ENCODE measurements at places on chromosomes 2 and 18.

- no peak for DNase-seq
Measured at GRCh38 chr18:62611453-62612288, 88.8 kb downstream of the ZCCHC2 start.

- no peak for DNase-seq
Measured at GRCh38 chr18:7754258-7754657, 187.1 kb downstream of the PTPRM start.

DNA sequence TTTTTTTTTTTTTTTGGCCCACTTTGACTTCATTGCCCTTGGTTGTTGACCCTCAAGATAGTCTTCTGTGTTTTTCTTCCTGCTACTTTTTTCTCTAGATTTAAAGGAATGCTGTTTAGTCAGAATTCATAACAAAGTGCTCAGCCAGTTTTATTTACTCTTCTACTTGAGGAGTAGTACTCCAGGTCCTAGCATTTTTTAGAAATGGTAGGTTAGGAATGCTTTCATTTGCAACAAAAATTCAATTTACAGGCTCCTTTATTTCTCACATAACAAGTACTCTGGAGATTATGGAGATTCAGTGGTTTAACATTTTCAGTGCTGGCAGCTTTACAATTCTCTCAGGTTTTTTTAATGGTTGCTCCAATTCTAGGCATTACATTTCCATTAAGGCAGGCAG lies 58.2 kb downstream of the KIAA1328 start:
- no peak for DNase-seq

- no peak for DNase-seq
Measured at GRCh38 chr2:28613186-28613585, 117.3 kb downstream of the PLB1 start.

DNA sequence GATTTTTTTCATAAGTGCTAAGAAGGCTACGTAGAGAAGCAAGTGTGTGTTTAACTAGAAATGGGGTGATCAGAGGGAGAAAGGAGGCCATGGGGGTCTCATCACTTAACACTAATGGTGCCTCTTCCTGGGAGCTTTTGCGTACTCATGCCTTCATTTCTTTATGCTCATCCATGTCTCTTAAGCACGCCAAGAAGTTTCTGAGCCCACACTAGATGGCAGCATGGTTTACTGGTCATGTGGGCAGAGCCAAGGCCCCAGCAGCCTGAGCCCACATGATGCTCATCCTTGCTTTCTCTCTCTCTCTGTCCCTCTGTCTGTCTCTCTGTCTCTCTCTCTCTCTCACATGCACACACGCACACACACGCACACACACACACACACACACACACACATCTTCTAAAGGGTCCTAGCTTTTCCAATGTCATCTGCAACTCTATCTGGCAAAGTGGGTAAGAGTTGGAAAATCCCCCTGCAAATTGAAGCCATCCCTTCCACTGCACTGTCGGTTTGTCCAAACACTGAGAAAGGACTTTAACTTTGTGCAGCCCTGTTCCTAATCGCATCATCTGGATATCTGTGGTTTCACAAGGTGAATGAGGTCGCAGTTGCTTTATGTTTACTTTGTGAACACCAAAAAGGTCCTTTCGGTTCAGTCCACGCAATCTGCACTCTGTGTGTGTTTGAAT lies 137.1 kb upstream of the CCDC68 start:
- no peak for DNase-seq

GRCh38 chr2:219446101-219446504 lies 11.5 kb downstream of the SPEG start:
- DNase-seq, result no peak

DNA sequence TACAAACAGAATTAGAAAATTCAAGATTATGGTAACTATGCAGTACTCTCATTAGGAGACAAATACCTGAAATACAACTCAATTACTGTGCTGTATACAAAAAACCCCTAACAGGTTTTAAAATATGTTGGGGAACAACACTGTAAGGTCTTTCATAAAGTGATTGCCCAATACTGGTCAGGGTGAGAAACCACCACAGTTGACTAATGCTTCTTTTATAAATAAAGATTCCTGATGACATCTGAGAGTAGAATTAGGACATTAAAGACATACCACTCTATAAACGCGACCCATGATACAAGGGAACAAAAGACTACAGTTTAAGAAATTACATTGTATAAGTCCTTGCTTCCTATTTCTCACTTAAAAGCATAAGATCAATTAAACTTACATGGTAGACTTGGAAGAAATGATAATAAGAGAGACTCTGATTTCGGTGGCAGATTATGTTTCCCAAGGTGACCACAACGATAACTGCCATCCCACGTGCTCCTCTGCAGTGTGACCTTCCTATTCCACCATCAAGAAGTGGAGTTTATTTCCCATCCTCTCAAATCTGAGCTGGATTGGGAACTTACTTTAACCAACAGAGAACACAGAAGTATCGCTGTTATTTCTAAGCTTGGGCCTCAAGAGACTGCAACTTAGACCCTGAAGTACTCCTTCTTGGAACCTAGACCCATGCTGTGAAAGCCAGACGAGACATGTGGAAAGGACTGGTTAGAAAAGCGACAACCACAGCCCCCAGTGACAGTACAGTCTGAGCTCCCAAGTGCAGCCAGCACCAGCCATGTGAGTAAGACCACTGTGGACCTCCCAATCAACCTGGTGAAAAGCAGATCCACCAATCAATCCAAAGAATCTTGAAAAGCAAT lies 52.3 kb downstream of the ZNF521 start:
- no peak for DNase-seq

DNA sequence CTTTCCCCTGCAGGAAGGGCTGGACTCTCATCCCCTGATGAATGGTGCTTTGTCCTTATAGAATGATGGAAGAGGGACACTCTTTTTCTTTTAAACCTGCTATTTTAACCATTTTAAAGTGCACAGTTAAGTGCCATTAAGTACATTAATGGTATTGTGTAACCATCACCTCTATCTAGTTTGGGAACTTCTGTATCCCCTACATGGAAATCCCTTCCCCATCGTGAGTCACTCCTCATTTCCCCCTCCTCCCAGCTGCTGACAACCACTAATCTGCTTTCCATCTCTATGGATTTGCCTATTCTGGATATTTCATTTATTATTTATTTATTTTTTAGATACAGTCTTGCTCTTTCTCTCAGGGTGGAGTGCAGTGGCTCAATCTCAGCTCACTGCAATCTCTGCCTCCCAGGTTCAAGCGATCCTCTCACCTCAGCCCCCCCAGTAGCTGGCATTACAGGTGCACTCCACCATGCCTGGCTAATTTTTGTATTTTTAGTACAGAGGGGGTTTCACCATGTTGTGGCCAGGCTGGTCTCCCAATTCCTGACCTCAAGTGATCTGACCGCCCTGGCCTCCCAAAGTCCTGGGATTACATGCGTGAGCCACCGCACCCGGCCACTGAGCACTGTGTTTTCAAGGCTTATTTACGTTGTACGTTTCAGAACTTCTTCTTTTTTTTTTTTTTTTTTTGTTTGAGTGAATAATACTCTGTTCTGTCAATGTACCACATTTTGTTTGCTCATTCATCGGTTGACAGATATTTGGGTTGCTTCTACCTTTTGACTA lies 15.8 kb downstream of the DGKD start:
- no peak for DNase-seq

- no peak for DNase-seq
Measured at GRCh38 chr2:141331127-141331526, 799.7 kb downstream of the LRP1B start.

DNA sequence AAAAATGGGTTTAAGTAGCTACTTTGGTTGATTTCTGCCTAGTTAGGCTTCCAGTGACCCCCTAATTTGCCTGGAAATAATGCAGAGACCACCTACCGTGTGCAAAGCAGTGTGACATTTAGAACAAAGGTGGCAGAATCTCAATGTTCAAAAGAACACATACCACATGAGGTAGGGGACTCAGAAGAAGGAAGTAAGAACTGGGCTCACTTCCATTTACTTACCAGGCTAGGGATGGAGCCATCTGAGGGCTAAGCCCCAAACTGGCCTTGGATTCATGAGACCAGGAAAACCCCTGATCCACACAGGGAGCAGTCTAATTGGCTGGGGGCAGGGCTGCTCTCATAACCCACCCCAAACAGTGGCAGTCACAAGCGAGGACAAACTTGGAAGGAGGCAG lies 190.7 kb downstream of the NCKAP5 start:
- no peak for DNase-seq
